Stimulated activated CD8-positive, alpha-beta memory T cell treated with anti-CD3 and anti-CD28 coated beads, Interleukin-4, amount 100 ng/mL, for 48 hours (primary cell): ENCODE measurements at places on chromosomes 16 and 17.

GRCh38 chr17:81723651-81724209, 11.6 kb downstream of the SLC25A10 start:
- no peak for DNase-seq

DNA sequence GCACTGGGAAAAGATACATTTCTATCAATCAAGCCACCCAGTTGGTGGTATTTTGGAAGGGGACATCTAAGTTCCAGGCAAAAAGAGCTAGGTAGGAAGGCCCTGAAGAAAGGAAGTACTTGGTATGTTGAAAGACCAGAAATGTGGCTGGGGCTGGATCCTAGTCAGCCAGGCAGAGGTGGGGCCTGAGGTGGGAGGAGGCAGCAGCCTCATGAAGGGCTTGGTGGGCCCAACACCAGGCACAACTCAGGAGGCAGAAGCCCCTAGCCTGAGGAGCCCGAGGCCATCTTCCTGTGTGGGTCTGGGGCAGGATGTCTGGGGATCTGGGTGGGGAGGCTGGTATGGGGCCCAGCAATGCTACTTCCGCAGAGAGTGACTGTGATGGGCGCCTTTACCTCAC, 105.9 kb downstream of the SALL1 start:
- DNase-seq: no peak

- DNase-seq: no peak
Measured at GRCh38 chr17:52140601-52141000, 17.9 kb downstream of the CA10 start.

DNA sequence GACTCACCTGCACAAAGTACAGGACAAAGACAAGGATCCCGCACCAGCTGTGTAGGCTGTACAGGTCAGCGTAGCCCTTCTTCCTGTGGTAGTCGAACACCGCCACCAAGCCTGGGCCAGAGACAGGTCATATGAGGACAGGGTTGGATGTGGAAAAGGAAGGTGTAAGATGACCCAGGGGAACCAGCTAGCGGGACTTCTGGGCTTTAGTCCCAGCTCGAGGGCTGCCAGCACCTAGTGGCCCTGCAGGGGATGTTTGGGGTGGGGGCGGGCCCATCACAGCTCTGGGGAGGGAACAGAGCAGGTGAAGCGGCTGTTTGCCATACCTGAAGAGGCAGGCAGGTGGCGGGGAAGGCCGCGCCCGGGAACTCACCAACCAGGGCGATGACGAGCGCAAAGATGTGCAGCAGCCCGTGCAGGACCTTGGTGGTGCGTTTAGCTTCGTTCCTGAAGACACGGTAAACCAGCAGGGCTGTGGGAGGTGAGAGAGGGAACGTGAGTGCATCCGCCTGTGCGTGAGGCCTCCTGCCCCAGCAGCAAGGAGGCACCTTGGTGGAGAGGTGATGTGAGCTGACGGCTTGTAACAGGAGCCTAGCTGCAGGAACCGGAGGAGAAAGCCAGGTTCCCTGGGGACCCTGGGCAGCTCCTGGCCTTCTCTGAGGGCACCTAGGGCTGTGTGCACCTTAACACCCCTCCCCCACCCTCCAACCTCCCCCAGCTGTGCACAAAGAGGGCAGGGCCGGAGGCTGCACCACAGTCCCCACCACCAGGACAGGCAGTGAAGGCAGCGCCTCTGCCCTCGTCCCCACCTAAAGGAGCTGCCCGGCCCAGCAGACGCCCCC, 10.2 kb downstream of the CYB561 start:
- DNase-seq: no peak

- no peak for DNase-seq
Measured at GRCh38 chr16:5854027-5854426, 756.4 kb upstream of the EEF2KMT start.
